ENCODE measurements at places on chromosomes 5 and 9. TPM values are rescaled to one million over a fixed set of nuclear protein-coding genes. Genes with fewer than 3 reads are reported as not detected.

DNA sequence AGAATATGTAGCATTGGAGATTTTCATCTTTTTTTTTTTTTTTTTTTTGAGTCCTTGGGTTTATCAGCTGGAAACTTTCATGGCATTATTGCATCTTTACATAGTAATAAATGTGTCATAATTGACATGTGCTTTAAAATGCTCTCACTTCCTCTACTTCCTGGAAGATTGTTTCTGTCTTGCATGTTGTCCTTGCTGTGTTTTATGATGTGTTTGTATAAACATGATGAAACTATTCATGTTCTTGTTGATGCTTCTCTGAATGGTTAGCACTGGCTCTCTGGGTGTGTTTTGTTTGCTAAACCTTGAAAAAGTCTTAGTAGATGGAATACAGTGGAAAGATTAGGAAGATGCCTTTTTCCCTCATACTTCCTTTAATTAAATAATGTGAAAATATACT is 87.9 kb downstream of the IQGAP2 start:
- DNase-seq, result no peak

The HAPLN1 gene
- total RNA-seq, result not detected

DNA sequence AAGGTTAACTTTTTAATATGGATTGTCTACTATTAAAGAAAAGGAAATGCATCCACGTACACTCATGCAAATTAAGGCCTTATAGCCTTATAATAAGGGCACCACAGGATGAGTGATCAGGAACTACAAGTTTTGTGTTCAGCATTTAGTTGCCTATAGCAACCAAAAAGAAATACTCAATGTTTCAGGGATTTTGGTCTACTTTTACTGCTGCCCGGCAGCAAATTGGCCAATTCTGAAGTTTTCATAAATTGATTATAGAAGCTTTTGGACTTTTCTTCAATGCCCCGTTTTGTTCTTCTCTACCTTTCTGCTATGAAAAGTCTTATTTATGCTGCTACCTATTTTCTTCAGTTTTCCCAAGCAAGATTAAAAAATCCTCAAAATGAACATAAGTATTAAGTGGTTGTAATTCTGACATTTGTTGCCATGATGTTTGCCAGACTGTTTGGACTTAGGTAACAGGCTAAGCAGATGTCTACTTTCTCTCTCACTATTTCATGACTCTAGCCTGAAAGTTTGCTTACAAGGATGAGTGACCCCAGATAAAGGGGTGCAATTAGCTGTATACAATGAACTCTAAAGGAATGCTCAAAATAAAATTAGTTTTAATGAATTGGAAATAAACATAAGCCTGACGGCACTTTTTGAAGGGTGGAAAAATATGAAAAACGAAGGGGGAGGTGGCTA is 391.5 kb upstream of the DAB2 start:
- DNase-seq, result no peak

- no peak for DNase-seq
Observed at GRCh38 chr5:122576256-122577016, 198.4 kb upstream of the SNX2 start.

DNA sequence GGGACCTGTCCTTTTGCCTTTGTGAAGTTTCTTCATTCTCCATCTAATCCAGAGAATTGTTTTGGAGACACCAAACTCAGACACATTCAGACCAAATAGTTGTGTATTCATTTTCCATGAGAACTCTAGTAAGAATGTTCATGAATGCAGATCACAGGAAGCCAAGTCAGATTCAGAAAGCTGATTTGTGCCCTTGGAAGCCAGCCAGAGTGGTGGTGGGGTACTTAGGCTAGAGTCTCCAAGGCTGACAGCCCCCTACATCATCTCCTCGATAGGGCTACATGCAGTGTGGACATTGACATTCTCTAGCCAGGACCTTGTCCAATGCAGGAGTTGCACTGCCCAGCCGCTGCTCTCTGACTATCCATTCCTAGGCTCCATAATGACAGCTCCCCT is 137.6 kb downstream of the UGCG start:
- DNase-seq, result no peak

DNA sequence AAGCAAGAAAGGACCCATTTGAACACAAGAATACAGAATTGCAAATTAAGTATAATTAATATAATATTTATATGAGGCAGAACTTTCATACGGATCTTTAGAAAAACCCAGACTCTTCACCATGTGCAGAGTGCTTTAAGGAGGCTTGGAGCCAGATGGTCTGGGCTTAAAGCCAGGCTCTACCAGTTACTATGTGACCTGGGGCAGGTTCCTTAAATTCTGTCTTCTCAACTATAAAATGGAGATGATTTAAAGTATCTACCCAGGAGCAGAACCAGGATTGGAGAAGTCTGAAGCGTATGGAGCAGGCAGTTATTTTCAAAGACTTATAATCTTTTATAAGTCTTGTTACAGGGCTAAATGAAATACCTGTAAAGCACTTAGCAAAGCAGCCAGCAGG is 202.1 kb downstream of the TSSK1B start:
- no peak for DNase-seq

GRCh38 chr9:112248722-112249121 is 73.6 kb upstream of the SUSD1 start:
- DNase-seq, result no peak

The PRDM9 gene
- total RNA-seq, result not detected

DNA sequence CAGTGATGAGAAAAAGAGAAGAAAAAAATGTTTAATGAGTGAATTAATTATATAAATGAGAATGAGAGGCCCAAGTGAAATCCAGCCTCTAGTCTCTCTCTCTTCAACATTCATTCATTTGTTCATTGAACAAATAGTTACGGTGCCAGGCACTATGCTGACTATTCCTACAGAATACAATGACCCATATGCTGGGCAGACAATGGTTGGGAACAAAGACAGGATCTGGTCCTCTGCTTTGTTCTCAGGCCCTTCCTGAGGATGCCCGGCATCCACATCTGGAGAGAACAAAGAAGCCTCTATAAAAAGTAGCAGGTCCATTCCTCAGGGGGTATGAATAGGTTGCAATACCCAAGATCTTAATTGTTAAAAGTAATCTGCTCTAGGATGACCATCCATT is 6.9 kb downstream of the ADAM19 start:
- no peak for DNase-seq

DNA sequence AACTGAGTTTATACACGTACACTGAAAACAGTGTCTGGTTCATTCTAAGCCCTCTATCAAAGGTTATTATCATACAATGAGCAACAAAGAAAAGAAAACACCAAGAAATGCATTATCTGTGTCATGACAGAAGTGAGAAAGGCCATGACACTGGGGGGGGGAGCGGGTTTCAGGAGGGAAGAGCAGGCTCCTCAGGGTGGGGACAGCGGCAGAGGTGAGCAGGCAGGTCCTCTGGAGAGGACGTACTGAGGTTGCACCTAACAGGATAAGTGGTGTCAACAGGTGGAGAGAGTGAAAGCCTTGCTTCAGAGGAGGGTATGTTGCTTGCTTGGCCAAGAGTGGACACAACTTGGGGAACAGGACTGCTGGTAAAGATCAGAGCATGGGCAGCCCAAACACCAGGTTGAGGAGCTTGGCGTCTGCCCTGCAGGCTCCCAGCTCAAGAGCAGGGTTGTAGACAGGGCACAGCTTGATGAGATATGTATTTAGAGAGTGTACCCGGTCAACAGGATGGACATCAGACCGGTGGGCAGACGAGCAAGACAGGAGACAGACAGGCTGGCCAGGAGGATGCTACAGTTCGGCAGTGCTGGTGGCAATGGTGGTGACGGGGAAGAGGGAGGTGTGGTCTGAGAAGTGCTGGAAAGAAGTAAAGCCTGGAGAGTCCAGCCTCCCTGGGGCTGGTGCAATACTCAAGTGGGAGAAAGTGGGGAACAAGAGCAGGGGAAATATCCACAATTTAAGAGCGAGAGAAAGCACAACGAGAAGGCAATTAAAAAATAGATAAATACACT is 10.3 kb downstream of the WHRN start:
- DNase-seq, result no peak

DNA sequence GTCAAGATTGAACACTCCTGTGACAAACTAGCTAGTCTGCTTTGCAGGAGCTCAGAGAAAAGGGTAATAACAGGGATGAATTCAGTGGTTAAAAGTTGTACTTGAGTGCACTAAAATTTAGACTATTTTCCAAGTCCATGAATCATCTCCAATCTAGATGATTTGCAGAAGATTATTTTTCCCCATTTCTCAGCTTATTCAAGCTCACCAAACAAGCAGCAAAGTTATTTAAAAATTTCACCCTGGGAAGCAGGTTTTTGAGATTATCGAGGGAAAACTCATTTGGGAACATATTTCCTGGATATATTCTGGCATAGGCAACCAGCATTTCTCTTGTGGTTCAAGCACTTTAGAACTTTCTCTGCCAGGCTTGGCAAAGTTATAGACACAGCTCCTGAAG is 311.4 kb downstream of the TLE1 start:
- DNase-seq, result no peak

The RASGRF2 gene
- total RNA-seq, result 19.3 TPM

The OR13C3 gene
- not detected for total RNA-seq

DNA sequence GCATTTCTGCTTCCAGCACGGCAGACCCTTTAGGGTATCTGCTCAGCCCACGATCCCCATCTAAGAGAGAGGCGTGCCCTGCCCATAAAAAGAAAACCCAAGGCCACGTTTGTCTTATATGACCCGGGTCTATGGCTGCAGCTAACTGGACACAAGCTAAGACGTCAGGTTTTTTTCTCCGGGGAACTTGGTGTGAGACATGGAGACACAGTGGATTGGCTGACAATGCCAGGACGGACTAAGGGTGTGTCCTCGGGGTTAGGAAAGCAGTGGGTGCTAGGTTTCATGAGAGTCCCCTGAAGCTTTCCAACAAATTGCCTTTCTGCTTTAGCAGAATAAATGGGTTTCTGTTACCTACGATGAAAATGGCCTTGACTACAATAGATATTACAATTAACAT is 7.1 kb upstream of the FBP2 start:
- DNase-seq, result no peak

The C7 gene
- not detected for total RNA-seq

The FYB1 gene
- 358 TPM for total RNA-seq

GRCh38 chr5:50791813-50792212 is 125.4 kb downstream of the PARP8 start:
- no peak for DNase-seq

The PIP5K1B gene
- 0.36 TPM for total RNA-seq

The SV2C gene
- total RNA-seq, result 0.03 TPM
